Thyroid gland (tissue), 4 donors: ENCODE measurements at places on chromosomes 3 and 15.

DNA sequence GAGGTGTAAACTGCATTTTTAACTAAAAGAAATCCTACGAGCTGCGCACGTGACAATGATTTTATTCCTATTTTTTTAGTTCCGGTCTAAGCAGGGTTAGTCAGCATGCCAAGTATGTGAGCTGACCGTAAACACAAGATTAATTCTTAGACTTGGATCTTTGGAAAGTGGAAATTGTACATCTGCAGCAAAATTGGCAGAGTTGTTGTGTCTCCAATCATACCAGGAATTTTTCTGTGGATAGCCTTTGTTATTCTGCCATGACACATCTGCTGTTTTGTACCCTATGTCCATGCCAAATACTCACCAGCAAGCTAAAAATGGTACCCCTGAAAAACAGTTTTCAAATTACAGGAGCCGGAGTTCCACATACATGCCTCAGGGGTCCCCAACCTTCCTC, 562.5 kb downstream of the UNC13C start:
- no peak for DNase-seq

GRCh38 chr3:170564664-170565063, 21.2 kb downstream of the SLC7A14 start:
- no peak for DNase-seq

- no peak for DNase-seq
These were observed 18.9 kb downstream of the GHRL start for GRCh38 chr3:10273702-10274305.

DNA sequence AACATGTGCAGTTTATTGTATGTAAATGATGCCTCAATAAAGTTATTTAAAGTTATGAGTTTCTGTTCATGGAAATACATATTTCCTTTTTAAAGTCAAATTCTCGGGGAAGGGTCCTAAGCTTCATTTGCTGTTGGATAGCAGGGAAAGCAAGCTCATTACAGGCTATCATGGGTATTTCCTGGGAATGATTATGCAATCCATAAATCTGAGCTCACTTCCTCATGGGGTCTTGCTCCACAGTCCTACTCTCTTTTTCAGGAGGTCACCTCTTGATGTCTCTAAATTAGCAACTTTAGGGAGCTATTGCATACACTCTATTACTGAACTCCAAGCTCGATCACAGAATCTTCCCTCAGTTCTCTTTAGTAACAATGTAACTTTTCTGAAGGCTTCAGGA, 69.9 kb upstream of the TP63 start:
- no peak for DNase-seq

DNA sequence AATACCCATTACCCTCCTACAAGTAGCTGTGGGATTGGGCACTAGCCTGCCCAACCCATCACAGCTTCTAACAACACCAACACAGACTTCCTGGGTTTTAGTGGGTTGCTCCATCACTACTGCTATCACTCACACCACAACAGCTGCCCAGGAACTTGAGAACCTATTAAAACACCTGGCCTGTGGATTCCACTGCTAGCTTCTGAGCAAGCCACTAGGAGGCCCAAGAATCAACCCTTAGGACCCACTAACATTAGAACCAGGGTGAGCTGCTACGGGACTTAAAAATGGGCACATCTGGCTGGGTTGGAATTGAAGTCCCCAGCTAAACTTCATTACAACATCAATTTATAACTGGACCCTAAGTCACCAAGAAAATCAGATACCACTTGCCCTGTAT, 113.2 kb upstream of the TP63 start:
- DNase-seq = no peak

- no peak for DNase-seq
These were observed 61.2 kb downstream of the KLHL6 start for GRCh38 chr3:183494341-183494740.

DNA sequence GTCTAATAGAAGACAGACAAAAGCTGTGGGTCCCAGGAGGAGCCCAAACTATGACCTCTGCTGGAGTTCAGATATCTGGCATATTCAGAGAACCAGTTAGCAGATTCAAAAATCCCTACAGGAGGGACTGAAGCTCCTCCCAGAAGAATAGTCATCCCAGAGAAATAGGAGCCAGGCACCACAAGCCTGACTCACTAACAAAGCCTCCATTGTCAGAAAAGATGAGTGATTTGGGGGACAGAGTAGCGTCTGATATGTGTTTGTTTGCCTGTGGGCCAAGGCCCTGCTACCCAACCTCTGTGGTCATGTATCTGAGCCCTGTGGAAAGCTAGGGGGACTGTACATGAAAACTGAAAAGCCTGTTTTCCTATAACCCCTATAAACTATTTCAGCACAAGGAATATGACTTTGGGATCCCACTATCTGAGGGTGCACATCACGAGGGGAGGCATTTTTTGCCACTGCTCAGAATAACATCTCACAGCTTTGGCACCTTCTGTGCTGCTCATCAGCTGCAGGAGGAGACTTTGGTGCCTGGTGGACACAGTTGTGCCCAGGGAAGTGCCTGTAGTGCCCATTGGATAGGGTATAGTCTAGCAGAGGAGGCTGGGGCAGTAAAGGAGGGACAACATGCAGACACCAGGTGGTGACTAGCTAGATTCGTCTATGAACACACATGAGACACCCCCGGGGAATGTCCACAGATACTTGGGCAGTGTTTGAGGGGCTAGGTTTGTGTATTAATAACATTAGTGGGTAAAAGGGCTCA, 9.7 kb upstream of the LARP6 start:
- DNase-seq = no peak

DNA sequence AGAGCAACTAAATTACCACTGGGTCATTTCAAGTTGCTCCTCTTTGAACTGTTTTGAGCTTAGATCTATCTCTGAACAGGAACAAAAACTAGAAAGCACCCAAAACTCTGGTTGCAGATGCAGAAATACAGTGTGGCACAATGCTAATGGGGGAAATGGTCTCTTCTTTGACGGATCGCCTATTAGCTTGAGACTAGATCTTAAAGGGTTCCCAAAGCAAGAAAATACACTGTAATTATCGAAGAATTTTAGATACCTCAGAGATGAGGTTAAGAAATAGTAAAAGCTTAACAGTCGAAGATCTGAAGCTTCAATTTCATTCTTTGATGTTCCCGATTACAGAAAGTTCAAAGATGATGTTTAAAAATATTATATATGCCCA, 818 bp downstream of the PPP1R2 start:
- no peak for DNase-seq

DNA sequence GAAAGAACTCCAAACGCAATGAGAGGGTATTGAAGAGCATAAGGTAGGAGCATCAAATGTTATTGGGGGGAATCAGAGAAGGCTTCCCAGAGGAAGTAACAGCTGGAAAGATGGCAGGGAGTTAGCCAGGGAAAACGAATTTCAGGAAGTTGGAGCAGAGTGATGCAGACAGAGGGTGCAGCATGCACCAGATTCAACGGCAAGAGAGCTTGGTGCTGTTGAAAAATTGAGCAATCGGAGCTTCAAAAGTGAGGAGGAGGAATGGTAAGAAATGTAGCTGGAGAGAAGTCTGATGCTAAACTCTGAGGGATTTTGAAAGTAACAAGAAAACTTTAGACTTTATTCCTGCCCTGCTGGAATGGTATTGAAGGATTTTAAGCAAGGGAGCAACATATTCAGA, 541.0 kb upstream of the LMCD1 start:
- no peak for DNase-seq

- no peak for DNase-seq
These were observed 123.4 kb downstream of the EPHB1 start for GRCh38 chr3:134918441-134918840.

DNA sequence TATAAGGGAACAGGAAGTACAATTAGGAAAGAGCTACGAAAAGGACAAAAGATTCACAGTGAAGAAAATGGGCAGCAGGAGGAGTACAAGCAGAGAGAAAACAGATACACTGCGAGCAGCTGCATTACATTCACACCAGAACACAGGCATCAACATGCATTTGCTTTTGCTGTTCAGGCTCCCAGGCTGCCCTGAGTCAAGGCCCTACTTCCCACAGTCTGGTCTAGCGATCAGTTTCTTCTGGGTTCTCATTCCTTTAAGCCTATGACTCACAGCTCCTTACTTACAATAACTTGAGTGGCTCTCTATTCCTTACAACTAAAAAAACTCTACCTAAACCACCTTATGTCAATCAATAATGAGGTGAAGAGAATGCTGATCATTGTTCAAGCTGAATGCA, 24.5 kb upstream of the ZNF445 start:
- DNase-seq = no peak

DNA sequence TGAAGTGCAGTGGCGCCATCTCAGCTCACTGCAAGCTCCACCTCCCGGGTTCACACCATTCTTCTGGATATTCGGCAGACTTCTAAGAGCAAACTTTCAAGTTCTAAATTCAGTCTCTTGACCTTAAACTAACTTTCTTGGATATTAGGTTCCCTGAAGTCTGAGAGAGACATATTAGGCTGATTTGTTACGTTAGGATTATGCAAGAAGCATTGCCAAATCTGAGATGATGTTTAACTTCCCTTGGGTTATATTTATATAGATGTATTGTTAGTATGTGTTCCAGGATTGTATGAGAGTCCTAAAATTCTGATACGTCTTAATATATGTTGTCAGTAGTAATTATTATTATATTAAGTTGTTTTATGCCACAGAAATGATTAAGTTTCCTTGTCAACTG, 80.1 kb downstream of the SLC6A1 start:
- no peak for DNase-seq

DNA sequence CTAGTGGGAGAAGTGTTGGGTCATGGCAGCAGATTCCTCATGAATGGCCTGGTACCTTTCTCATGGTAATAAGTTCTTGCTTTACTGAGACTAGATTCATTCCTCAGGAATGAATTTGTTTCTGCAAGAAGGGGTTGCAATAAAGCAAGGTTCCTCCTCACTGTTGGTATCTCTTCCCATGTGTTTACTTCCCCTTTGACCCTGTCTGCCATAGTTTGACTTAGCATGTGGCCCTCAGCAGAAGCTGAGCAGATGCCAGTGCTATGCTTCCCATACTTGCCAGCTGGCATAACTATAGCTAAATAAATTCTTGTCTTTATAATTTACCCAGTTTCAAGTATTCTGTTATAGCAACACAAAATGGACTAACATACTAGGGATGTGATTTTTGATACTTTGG, 163.6 kb upstream of the COL8A1 start:
- no peak for DNase-seq

DNA sequence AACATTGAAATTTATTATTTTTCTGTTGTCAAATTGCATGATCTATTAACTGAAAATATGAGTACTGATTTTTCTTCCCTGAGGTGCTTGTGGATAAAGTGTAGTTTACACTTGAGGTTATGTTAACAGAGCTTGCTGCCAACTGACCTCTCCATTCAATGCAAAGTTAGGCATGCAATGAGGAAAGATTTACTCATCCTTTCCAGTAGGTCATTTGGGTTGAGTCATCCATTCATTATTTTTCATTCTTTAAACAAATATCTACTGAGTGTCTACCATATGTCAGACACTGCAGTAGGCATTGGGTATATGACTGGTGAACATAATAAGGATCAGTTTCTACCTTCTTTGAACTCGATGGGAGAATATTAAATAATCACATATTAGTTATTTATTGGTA, 604.1 kb downstream of the EDEM1 start:
- no peak for DNase-seq

- no peak for DNase-seq
These were observed 225.5 kb downstream of the ARPP21 start for GRCh38 chr3:35864871-35865270.

DNA sequence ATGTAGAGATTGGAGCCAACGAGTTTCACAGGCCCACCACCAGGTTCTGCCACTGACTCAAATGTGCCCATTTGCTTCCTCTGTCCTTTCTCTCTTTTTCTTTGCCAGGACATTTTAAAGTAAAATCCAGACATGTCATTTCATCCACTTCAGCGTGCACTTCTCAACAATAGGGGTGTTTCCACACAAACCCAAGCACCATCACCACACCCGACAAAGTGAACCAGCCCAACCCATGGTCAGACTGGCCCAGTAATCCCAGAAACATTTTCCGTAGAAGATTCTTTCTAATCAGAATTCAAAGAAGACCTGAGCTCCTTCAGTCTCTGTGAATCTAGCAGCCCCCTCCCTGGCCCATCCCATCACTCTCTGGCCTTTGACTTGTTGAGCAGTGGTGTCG, 13.4 kb downstream of the CFAP100 start:
- no peak for DNase-seq

DNA sequence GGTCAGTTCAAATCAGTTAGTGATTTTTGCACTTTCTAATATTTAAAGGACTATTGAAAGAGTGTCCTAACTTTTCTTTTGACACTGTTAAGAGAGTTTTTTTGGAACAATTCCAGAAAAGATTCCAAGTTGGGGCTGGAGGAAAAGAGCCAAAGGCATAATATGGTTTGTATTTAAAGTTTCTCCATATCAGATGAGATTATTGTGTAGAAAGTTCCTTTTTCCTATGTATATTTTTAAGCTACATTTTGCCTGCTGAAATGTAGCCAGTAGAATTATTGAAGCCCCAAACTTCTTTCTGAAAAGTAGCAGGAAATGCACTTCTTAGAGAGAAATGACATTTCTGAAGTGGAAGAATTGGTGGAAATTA, 136.5 kb upstream of the TSC22D2 start:
- DNase-seq = no peak

DNA sequence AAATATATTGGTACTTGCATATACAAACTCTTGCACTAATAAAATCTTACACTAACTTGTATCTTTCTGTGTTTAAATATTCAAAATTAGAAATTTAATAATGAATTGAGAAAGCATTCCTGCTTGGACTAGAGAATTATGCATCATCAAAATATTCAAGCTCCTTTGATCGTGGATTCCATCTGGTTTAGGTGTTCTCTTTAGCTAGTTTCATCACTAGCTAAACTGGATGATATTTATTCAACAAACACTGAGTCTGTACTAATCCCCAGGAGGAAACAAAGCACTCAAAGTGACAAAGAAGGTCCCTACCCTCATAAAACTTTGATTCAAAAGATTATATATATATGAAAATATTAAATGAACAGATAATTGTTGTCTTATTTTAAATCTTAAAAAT, 1360.9 kb upstream of the ALCAM start:
- no peak for DNase-seq

DNA sequence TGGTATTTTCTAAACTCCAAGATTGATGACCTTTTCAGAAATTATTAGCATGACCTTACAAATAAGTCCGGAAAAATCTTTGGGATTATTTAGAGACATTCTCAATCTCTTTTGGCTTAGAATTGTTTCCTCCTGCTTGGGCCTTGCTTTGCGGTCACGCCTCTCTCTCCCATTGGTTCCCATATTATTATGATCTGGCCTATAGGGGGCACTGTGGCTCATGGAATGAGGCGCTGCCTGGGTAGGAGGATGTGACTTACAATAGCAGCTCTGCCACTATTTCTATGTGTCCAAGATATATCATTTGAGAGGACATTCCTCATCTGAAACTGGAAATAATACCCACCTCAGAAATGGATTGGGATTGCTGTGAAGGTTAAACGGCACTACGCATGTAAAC, 464.9 kb downstream of the MFSD1 start:
- peak; percentile 11 for DNase-seq

GRCh38 chr3:160287666-160288065, 62.4 kb downstream of the C3orf80 start:
- no peak for DNase-seq
